Esophagus (tissue), 2 donors: ENCODE measurements at places on chromosomes 11 and 22. TPM values are rescaled to one million over a fixed set of nuclear protein-coding genes. Genes with fewer than 3 reads are reported as not detected.

The ZNRF3 gene
- polyA plus RNA-seq = 1.6 TPM

The SPTBN2 gene
- 63.4 TPM for polyA plus RNA-seq

The DDB1 gene
- 51.3 TPM for polyA plus RNA-seq

The DEUP1 gene
- not detected for polyA plus RNA-seq

The NLRP14 gene
- polyA plus RNA-seq = not detected

The OR52N4 gene
- 0.04 TPM for polyA plus RNA-seq

The PCSK7 gene
- 22.8 TPM for polyA plus RNA-seq

The CASP5 gene
- polyA plus RNA-seq = not detected

The IGSF9B gene
- 0.93 TPM for polyA plus RNA-seq

The PYGM gene
- 1.2 TPM for polyA plus RNA-seq

The SLC6A5 gene
- not detected for polyA plus RNA-seq

The BCR gene
- 27.8 TPM for polyA plus RNA-seq

The OR4C45 gene
- not detected for polyA plus RNA-seq

The SYCE3 gene
- 0.32 TPM for polyA plus RNA-seq
